ENCODE measurements at places on chromosomes 12 and 14.

- DNase-seq, result no peak
Measured at GRCh38 chr14:103243764-103244737, 90.0 kb upstream of the EIF5 start.

DNA sequence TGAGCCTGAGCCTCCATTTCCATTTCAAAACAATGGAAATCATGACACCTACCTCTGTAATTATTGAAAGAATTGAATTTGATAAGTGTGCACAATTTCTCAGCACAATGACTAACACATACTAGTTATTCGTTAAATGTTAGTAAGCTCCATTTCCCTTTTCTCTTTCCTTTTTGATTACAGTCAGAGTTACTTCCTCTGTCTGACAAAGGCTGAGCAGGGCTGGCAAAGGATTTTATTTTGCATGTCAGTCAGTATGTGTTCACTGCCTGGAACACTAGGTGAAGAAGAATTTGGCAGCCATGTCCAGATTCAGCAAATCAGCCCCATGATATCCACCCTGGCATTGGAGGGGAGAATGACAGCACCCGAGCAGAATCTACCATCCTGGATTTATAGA, 12.2 kb upstream of the RHOJ start:
- no peak for DNase-seq

DNA sequence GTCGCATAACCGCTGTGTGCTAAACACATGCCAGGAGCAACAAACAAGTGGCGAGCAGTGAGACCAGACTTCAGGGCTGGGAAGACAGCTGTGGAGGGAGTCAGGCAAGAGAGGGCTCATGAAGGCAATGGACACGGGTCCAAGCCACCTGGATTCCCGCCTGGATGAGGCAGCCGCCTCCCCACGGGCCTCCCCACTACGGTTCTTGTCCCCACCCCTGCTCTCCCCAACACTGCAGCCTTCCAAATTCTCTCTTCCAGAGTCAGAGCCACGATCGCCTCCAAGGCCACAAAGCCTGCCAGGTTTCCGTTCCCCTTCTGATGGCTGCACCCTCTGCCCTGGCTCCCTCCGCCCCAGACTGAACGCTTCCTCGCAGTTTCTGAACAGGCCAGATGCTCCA, 36.1 kb upstream of the PIWIL1 start:
- no peak for DNase-seq

DNA sequence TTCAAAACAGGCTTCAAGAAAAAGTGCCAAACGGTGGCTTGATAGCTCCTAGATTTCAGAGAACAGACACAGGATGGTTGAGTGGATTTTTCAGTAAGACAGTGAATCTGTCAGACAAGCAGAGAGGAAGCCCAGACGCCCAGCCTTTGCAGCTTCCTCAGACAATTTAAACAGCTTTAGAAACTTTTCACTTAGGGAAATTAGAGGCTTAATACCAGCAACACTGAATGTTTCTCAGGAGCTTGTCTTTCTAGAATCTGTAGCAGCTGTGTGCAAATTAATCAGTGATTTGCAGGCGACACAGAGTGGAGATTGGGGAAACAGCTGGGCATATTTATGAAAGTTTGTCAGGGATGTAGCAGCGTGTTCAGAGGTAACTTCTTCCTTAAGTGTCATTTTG, 362.1 kb downstream of the GALC start:
- DNase-seq, result no peak

DNA sequence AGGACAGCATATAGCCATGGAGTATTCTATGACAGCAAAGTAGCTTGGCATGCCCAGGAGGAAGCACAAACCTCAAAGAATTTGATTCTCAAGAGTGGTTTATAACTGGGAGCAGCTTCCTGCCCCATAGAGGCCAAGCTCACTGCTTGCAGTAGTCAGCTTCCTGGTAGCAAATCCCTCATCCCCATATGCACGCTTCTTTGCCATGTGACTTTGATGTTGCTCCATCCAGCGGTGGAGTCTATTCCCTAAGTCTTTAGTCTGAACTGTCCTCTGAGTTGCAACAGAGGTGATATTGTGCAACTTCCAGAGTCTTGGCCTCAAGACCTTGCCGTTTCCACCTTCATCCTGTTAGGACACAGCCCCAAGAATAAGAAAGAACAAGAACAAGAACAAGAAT, 996.8 kb upstream of the TMEM132C start:
- no peak for DNase-seq

DNA sequence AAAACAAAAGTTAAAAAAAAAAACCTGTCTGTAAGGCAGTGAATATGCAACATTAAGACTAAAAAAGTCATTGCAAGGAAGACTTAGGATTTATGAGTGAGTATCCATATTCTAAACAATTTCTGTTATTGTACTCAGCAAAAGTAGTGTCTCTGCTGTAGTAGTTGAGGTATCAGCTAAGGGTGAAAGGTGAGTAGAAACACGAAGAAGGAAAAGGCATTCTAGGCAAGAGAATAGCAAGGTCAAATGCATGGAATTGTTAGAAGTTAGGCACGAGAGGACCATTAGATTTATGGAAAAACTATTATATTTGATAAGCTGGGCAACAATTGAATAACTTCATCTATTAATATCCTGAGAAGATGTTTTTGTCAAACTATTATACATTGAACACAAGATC, 1.8 kb downstream of the EID3 start:
- no peak for DNase-seq

- no peak for DNase-seq
Measured at GRCh38 chr12:66002812-66003211, 127.7 kb downstream of the LLPH start.

DNA sequence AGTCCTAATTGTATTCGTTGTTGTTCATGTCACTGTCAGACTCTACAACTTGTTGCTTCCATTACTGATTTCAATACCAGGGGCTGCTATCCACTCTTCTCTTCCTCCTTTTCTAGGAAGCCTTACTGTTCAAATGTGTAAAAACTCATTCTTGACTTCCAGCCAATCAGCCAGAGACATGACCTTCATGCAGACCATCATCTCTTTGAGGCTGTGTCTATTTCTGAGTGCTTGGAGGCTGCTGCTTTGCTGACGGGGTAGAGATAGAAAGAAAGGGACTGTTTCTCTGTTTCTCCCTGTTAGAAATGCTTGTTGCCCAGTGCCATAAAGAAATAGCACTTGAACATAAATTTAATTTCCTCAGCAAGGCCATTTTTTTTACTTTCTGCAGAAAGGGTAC, 282.9 kb downstream of the RGS6 start:
- no peak for DNase-seq

DNA sequence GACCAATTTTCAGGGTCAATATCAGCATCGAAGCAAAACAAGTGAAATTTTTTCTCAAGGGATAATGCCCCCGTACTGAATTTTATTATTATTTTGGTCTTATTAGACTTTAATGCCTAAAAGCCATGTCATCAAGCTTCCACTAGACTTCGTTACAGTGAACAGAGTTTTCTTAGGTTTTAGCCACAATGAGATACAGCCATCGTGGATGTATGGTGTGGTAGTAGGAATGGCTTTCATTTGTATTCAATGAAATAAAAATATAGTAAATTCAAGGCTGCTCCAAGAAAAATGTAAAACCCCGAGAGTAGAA, 11.7 kb downstream of the TAOK3 start:
- no peak for DNase-seq

DNA sequence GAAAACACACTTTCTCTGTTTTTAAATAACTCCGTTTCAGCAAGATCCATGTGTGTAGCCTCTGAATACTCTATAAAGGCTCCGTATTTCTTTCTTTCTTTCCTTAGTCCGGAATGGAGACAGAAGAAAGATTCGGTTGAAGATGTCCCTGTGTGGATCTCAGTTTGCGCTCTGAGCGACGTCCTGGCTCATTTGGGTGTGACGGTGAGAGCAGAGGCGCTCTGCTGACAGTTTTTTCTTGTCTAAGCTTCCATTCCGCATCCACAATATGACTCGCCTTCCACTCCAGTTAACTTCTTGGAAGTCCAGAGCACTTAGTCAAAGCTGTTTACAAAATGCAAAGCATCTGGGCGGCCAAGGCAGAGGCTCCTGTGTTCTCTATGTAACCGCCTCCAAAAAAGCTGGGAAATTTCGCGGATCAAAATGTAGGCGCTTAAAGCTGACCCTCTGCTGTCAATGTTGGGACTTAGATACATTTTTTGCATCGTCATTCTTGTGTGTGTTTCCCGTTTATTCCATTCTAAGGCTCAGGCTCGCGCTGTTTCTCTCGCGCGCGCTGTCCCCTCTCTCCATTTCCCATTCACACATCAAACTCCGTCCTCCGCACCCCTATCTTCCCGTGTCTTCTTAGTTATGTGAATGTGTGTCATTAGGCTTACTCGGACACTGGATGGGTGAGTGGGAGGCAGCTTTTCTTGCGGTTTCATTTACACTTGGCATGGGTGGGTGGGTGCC, 880 bp upstream of the FLRT2 start:
- no peak for DNase-seq

GRCh38 chr12:105523164-105524057, 192.9 kb downstream of the C12orf75 start:
- no peak for DNase-seq

GRCh38 chr12:120814903-120815429, 89.2 kb downstream of the SPPL3 start:
- DNase-seq, result no peak

DNA sequence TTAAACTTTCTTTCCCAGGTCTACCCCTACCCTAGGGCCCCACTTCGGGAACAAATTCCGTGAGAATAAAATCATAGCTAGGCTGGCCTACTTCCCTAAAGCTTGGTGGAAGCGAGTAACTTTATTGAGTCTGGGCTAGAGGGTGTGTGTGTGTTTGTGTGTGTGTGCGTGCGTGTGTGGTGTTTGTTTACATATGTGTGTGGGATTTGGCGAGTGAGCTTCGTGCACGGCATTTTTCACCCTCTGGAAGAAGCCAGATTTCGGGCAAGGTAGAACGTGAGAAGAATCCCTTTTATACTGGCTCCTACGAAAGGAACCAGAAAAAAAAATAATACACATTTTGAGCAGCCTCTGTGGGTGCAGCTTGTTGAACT, 7.5 kb upstream of the LHX5 start:
- DNase-seq, result no peak

GRCh38 chr12:79886917-79887519, 47.9 kb downstream of the PPP1R12A start:
- DNase-seq, result no peak

DNA sequence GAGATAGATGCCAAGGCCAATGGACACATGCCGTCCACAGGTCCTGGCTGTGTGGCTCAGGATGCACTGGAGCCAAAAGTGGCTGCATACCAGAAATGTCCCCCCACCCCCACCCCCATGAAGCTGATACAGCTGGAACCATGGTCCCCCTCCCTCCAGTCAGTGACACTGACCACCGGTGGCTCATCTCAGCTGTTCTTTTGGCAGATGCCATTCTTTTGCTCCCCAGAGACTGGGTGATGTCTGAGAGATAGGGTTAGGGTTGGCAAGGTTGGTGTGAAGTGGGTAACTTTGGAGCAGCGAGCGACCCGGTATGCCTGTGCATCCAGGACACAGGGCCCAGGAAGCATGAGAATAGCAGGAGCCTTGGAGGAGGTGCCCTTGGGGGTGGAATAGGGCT, 285.6 kb downstream of the CACNA1C start:
- no peak for DNase-seq

DNA sequence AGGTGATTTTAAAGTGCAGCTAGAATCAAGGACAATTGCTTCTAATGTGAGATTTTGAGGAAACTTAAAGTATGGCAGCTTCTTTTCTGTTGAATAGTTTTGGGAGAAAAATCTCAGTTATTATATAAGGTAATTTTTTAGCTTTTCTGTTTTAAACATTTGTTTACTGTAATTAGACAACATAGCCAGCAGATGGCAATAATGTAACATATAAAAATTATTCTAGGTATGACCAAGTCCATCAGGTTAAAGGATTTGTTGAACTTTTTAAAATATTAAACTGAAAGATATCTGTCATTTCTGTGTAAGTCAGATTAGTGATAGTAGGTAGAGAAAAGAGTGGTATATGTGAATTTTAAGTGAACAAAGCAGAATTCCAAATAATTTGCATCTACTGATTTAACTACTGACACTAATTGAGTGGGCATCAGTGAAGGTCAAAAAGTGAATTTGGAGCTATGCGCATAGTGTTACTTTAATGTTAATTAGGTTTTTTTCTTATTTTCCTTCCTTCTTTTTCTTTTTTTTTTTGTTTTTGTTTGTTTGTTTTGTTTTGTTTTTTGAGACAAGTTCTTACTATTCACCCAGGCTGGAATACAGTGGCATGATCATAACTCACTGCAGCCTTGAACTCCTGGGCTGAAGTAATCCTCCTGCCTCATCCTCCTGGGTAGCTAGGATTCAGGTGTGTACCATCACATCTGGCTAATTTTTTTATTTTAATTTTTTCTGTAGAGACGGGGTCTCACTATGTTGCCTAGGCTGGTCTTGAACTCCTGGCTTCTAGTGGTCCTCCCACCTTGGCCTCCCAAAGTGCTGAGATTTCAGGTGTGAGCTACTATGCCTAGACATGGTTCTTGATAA, 18.6 kb downstream of the PRORP start:
- DNase-seq, result no peak

DNA sequence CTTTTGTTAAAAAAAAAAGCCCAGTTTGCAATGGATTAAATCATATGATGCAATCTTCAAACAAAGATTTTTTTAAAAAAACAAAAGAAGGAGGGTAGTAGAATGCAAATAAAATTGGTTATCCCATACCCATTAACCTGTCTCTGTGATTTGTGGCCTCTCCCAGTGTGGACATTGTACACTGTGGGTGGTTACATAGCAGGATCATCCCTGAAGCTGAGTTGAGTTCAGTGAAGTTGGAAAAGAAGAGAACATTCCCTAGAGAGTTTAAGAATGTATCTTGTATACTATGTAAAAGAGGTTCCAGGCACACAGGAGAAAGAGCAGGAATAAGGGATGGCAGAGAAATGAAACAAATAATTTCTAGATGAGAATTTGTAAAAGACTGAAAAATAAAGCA, 142.4 kb upstream of the SLC16A7 start:
- no peak for DNase-seq

GRCh38 chr14:73594491-73594890, 2.8 kb downstream of the ACOT4 start:
- DNase-seq, result no peak

- DNase-seq, result no peak
Measured at GRCh38 chr12:124681779-124682391, 114.5 kb upstream of the NCOR2 start.

GRCh38 chr12:18992336-18992735, 137.2 kb upstream of the PLEKHA5 start:
- no peak for DNase-seq

GRCh38 chr12:108043750-108044533, 85.1 kb upstream of the WSCD2 start:
- DNase-seq, result no peak

DNA sequence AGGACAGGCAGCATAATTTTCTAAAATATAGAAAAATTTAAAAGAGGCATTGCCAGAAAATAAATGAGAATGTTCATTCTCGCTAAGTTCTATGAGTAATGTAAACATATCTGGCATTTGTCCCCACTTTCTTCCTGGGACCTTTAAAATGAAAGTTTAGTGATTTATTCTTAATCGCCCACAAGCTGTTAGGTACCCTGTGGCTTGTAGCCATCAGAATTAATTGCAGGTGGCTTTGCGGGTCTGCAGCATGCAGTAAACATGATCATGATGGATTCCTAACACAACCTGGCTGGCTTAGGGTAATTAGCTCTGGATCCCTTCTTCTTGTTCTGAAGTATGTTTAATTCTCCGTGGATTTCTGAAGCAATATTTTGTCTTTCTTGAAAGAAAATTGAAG, 103.5 kb upstream of the FRMD6 start:
- no peak for DNase-seq

All from epithelial cell of proximal tubule (primary cell).